ENCODE measurements at places on chromosomes 1 and 21.

DNA sequence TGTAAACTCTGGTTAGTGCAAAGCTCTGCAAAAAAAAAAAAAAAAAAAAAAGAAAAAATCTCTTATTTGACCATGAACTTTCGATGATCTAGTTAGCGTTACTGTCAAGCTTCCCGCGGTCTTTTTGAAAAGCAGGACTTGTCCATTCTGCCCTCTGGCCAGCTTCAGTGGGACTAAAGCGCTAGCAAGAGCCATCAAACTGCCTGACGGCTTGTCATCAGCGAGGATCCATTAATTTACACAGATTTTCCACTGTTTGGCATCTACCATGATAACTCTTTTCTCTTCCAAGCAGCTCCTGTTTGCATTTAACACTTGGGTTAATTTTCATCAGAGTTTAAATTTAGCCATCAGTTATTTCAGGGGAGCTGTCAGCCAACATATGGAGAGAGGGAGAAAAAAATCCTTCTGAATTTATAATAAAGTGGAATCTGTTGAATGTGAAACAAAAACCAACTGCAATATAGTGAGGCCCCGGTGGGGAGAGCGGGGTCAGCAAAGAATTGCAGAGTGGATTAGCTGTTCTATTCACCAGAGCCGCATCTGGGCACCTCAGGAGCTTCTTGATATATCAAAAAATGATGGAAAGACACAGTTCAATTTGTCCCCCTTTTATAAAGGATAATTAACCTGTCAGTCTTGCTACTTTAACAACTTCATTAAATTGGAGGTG, 298.2 kb downstream of the SPATA17 start:
- DNase-seq = no peak

GRCh38 chr21:14236180-14236579, 20.2 kb downstream of the RBM11 start:
- no peak for DNase-seq

DNA sequence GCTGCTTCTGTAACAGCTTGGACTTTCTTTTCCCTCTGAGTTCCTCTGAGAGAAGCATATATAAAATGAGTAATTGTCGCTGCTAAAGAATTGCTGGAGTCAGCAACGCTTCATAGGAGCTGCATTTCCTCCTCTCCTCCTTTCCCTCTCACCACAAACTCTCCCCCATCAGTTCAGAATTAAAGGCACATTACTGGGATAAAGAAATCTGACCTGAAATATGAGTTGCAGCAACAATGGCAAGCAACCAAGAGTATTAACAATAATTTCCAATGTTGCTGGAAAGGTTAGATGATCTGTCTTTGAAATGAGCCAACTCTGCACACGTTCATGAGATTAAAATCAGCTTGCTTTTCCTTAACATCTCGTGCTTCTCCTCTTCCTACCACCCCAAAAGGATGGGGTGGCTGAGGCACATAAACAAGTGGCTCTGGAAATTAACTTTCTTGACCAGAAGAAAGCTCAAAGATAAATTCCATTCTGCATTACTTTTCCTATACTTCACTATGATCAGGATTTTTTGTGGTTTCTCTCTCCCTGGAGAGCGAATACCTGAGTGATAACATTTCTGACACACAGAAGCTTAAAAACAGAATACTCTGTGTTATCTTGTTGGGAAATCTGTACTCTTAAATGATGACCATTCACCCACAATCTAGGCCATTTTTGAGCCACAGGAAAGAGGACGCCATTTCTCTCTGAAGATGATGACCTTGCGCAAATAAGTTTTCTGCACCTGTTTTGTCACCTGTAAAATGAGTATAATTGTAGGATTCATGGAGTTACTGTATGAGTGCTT, 90.2 kb downstream of the TGFBR3 start:
- DNase-seq = no peak

- DNase-seq = no peak
Observed at GRCh38 chr1:5343256-5344020, 648.8 kb downstream of the NPHP4 start.

GRCh38 chr1:91151702-91152101, 129.9 kb upstream of the ZNF644 start:
- no peak for DNase-seq

GRCh38 chr1:47834326-47834725, 162.9 kb downstream of the TRABD2B start:
- DNase-seq = no peak

DNA sequence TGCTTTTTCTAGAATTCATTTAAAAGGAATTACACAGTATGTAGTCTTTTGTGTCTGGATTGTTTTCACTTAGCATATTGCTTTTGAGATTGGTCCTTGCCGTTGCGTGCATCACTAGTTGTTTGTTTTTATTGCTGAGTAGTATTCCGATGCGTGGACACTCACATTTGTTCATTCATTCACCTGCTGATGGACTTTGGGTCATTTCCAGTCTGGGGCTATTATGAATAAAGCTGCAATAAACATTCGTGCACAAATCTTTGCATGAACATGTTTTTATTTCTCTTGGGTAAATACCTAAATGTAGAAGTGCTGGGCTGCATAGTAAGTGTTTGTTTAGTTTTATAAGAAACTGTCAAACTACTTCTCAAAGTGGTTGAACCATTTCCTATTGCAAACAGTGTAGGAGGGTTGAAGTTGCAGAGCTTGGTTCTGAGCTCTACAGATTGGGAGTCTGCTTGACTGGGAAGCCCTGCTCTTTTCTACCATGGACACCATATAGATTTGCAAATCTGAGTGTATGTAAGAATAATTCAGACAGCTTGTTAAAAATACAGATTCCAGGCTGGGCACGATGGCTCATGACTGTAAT, 404.7 kb upstream of the PROX1 start:
- no peak for DNase-seq

DNA sequence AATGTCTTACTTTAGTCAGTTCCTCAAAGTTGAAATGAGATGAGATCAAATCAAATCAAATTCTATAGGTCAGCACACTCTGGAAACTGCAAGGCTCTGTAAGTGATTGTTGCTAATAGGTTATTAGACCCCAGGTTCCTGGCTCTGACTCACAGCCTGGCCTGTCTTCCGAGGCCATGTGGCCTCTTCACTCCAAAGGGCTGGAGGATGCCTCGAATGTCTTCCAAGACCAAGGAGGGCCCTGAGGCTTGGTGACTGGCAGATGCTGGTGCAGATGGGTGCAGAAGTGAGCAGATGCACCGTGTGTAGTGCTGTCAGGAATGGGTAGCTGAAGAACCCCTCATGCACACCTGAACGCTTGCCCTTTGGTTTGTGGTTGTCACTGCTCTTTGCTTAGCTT, 113.4 kb downstream of the MAB21L3 start:
- no peak for DNase-seq

GRCh38 chr1:6912518-6912917, 127.3 kb downstream of the CAMTA1 start:
- no peak for DNase-seq

GRCh38 chr1:167791281-167792187, 69.8 kb downstream of the MPZL1 start:
- peak; percentile 44 for DNase-seq

- no peak for DNase-seq
Observed at GRCh38 chr1:50421366-50421748, 1.9 kb downstream of the DMRTA2 start.

DNA sequence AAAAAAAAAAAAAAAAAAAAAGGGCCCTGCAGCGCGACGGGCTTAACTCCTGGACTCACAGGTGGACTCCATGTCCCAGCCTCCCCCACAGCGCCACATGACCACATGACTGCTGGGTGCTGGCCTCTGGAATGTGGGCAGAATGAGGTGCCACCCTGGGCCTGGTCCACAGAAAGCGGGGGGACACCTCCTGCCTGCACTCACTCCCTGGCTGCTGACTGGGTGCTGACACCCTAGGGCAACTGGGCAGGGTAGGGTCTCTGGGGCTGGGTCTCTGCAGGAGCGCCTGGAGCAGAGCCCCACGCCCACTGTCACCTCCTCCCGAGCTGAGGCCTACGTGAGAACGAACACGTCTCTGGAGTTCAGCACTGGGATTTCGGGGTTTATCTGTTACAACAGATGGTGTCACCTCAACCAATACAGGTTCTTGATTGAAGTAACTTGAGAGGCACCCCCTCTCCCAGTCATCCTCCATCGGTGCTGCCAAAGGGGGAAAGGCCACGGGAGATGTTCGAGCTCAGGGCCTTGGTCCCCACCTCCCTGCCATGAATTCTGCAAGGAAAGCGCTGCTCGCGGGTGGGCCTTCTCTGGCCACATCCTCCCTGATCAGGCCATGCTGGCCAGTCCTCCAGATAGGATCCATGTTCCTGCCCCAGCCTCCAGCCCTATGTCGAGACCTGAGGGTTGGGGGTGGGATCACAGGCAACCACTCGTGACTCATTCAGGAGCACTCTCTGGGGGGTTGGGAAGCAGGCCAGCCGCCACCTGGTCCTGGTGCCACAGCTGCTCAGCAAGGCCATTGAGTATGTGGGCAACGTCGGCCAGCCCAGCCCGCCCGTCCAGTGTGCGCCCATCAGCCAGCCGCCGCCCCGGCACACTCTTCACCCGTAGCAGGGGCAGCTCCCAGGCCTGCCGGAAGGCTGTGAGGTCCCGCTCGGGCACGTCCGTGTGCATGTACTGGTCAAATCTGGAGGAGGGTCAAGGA, 5.4 kb downstream of the CPLANE2 start:
- no peak for DNase-seq

DNA sequence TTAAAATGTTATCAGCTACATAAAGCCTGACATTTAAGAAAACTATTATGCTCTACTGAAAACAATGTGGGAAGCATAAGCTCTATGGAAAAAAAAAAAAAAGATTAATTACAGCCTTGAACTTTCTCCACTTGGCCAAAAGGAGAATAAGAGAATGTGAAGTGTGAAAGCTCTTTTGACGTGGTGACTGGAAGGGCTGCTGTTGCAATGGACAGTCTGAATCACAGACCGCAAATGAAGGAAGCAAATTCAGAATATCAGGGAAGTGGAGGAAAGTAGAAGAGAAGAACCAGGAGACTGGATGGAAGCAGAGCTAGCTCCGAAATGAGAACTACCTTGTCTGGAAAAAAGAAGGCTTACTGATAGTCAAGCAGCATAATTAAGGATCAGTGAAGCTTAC, 106.8 kb downstream of the AK5 start:
- DNase-seq = no peak

DNA sequence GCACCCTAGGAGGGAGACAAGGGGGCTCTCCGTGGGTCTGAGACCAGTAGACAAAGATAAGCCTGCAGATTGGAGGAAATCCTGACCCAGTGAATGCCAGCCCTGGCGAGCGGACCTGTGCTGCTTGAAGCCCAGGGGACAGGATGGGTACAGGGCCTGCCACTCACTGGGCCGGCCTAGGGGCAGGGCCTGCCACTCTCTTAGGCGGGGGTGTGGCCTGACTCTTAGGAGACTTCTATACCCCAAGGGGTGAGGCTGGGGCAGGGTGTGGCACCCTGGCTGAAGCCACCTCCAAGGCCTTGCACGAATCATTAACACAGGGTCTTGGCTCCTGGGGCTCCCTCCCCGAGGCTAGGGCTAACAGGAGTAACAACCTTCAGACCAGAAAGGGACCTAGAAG, 30.7 kb downstream of the TRIM62 start:
- no peak for DNase-seq

GRCh38 chr1:62311473-62311943, 7.7 kb downstream of the KANK4 start:
- no peak for DNase-seq

- no peak for DNase-seq
Observed at GRCh38 chr1:197884173-197884572, 18.3 kb upstream of the C1orf53 start.

- DNase-seq = no peak
Observed at GRCh38 chr1:150243003-150243402, 7.1 kb upstream of the ANP32E start.

- no peak for DNase-seq
Observed at GRCh38 chr1:63738772-63739171, 35.0 kb upstream of the ROR1 start.

GRCh38 chr1:84985365-84985764, 11.5 kb downstream of the MCOLN2 start:
- DNase-seq = no peak

DNA sequence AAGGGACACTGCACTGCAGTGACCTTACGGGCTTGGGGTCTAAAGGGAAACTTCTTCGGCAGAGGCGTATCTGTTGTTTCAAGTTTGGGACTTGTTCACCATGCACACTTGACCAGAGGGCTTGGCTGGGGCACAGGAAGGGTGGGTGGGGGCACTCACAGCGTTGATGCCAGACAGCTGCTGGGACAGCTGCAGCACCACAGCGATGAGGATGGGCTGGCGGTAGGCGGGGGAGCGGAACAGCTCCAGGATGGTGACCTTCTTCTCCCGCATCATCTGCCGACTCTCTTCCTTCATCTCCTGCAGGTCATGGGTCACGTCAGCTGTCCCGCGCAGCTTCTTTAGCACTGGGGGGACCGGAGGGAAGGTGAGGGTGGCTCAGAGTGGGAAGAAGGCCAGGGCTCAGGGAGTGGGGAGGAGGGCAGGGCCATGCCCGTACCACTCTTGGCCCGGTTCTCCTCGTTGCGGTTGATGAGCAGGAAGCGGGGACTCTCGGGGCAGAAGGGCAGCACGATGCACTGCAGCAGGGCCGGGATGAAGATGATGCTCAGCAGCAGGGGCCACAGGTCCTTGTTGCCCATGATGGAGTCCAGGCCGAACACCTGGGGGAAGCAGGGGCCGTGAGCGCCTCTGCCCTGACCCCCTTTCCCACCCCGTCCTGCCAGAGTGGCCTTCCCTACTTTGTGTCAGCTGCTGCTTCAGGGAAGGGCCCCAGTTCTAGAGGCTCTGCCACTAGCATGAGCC, 29.1 kb downstream of the SLC2A1 start:
- no peak for DNase-seq

DNA sequence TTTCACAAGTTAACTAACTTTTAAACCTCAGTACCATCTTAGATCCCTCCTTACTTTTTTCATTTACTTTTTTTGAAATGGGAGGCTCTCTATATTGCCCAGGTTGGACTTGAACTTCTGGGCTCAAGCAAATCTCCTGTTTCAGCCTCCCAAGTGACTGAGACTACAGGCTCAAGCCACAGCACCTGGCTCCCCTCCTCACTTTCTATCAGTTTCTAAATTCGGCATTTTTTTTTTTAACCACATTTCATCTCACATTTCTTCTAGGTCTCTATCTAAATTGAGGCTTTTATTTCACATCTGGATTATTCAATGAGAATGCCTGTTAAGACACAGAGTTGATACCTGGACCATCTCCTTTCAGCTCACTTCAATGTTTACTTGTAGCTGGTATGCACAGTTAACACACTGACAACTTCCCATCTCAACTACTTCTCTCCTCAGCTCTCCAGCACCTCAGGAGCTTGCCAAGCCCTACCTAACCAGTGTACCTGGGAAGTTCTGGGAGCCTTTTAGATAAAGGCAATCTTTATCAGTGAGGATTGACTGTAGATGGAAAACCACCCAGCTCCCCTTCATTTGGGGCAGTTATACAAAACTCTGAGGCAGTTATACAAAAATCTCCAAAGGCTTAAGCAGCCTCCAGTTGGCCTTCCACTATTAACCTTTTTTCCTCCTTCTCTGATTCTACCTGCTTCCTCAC, 3.4 kb downstream of the USP33 start:
- DNase-seq = no peak
